ENCODE measurements at places on chromosomes 6 and 20. TPM values are rescaled to one million over a fixed set of nuclear protein-coding genes. Genes with fewer than 3 reads are reported as not detected.
A peak's percentile ranks its signal among the peaks of the same experiment; 100 is the strongest.

RUNX2 gene
- 0.46 TPM for total RNA-seq

RHAG gene
- total RNA-seq = not detected

ZNF318 gene
- total RNA-seq = 23.2 TPM

NAA20 gene
- 38.1 TPM for total RNA-seq

PPP1R16B gene
- total RNA-seq = not detected

DNA sequence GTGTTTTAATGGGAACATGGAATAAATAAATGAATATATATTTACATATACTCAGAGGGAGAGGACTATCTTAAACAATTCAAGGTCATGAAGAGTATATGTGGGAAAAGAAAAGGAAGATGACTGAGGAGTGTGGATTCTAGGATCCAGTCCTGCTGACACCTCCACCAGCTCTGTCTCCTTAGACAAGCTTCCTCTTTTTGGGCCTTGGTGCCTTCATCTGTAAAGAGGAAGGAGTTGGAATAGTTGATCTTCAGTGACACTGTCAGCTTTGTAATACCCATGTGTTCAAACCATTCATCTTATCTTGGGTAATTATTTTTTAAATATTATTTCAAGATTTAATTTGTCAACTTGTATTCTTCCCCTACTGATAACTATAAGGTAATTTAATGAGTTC, 338.0 kb downstream of the ADGRB3 start:
- H3K36me3 ChIP-seq = no peaks in the 10 kb centered on the region
- peaks cover 4% of the 10 kb centered on the region for H3K4me1 ChIP-seq
- no peaks in the 10 kb centered on the region for H3K27me3 ChIP-seq
- DNase-seq = no peak
- no peak overlapping the region for H3K27ac ChIP-seq

GRCh38 chr6:112562301-112563231, 215.4 kb downstream of the RFPL4B start:
- no peak overlapping the region for H3K4me3 ChIP-seq
- H3K27ac ChIP-seq = peak overlapping the region; percentile 97
- DNase-seq = no peak
- no peaks in the 10 kb centered on the region for H3K36me3 ChIP-seq

DNA sequence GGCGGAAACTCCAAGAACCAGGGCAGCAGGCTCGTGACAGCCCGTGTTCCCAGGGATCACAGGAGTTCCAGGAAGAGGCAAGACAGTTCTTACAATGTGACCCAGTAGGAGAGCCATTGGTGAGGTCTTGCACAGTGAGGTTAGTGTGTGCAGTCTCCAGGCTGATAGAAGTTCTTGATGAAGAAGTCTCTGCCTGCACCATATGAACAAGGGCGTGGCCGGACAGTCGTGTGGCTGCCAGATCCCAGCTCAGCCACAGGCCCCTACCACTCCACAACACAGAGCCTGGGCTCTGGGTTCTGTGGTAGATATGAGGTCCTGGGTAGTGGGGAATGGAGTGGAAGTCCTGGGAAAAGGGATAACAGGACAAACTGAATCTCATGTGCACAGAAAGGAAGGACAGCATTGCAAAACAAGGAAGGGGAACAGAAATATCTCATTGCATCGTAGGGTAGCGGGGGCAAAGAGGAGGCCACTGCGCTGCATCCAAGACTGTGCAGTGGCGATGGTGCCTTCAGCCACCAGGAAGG, 65.2 kb downstream of the STX11 start:
- H3K36me3 ChIP-seq = peaks cover 2% of the 10 kb centered on the region
- peak overlapping the region; percentile 100 for H3K27ac ChIP-seq
- no peak for DNase-seq
- H3K27me3 ChIP-seq = peaks cover 8% of the 10 kb centered on the region
- H3K4me1 ChIP-seq = peaks cover 16% of the 10 kb centered on the region
- peak overlapping the region; percentile 86 for H3K4me3 ChIP-seq

GRCh38 chr6:69792292-69792691, 4.5 kb downstream of the LMBRD1 start:
- peaks cover 9% of the 10 kb centered on the region for H3K36me3 ChIP-seq
- H3K4me3 ChIP-seq = no peak overlapping the region
- peaks cover 31% of the 10 kb centered on the region for H3K4me1 ChIP-seq
- DNase-seq = no peak
- H3K27ac ChIP-seq = no peak overlapping the region
- no peaks in the 10 kb centered on the region for H3K27me3 ChIP-seq

GRCh38 chr20:35318502-35319157, 26.4 kb upstream of the FAM83C start:
- no peak overlapping the region for H3K4me3 ChIP-seq
- peak overlapping the region; percentile 79 for H3K27ac ChIP-seq
- H3K36me3 ChIP-seq = no peaks in the 10 kb centered on the region
- no peaks in the 10 kb centered on the region for H3K27me3 ChIP-seq
- DNase-seq = no peak
- H3K4me1 ChIP-seq = peaks cover 17% of the 10 kb centered on the region

GRCh38 chr20:52752023-52752422, 220.1 kb upstream of the TSHZ2 start:
- H3K27ac ChIP-seq = no peak overlapping the region
- no peaks in the 10 kb centered on the region for H3K36me3 ChIP-seq
- no peak for DNase-seq
- H3K27me3 ChIP-seq = peaks cover 2% of the 10 kb centered on the region
- no peaks in the 10 kb centered on the region for H3K4me1 ChIP-seq

- peaks cover 10% of the 10 kb centered on the region for H3K36me3 ChIP-seq
- DNase-seq = no peak
- H3K27ac ChIP-seq = no peak overlapping the region
Measured at GRCh38 chr20:38050686-38051085, 17.1 kb downstream of the RPRD1B start.

DNA sequence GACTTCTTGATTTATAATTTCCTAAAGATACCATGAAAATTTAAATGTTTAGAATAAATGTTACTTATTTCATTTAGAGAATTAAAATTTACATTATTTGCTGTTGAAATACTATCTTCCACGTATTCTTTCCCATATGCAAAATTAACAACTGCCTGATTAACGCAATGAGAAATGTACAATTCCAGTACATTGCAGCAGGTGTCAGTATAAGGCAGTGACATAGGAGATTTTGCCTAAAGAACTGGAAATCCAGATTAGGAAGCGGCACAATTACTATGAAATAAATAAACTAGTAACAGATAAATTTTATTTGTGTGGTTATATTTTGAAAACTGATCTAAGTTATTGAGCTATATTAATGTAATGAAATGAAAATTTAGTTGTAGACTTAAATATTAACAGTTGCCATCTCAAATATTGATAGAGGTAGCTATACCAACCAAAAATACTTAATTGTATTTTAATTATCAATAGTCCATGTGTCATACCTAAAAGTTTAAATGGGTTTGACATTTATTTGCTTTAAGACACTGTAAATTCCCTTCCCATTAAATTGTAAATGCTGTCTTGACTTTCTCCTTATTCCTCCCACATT, 300.2 kb downstream of the UTRN start:
- H3K4me3 ChIP-seq = no peak overlapping the region
- peaks cover 8% of the 10 kb centered on the region for H3K36me3 ChIP-seq
- H3K4me1 ChIP-seq = peaks cover 31% of the 10 kb centered on the region
- DNase-seq = peak; percentile 10
- no peak overlapping the region for H3K27ac ChIP-seq

All from progenitor cell of endocrine pancreas (in vitro differentiated cells).